Stimulated activated CD8-positive, alpha-beta memory T cell treated with anti-CD3 and anti-CD28 coated beads, Interleukin-12 subunit alpha, Interleukin-12 subunit beta, amount 100 ng/mL, for 1 hour (primary cell): ENCODE measurements at places on chromosomes 7 and 10.

DNA sequence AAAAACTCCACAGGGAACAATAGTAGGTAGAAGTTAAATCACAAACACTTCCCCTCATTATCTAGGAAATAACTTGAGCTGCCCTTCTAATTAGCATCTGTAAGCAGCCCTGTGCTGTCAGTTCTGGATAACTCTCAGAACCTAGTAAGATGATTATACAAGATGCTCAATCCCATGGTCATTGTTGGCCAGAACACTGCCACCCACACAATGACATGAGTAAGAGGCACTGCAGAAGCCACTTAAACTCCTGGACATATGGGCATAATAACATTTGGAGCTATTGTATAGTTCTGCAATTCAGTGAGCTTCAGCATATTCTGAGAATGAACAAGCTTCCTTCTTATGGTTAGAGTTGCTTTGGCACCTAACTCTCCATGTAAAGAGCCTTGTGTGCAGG lies 153.8 kb downstream of the PLPP4 start:
- no peak for DNase-seq

DNA sequence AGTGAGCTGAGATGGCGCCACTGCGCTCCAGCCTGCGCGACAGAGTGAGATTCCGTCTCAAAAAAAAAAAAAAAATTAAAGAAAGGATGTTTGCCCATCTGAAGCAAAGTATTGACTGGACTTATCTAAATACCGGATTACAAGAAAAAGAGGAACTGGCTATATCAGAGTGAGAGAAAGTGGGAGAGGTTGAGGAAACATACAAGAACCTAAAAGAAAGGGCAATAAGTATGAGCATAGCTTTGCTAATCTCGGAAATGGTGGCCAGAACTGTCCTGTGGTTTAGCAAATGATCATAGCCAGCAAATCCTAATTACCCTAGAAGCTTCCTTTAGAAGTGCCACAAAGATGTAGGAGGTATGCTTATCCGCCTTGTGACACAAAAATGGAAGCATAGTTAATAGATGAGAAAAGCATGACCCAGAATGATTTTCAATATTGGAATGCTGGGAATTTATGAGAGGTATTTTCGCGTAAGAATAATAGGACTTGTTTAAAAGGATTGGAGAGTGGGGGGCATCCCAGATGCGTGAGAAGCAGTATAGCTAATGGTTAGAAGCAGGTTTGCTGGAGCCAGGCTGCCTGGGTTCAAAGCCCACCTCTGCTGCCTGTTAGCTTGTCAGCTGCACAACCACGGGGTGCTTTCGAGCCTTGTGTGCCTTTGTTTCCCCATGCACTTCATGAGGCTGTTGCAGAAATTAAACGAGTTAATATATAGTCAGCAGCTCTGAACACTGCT lies 1.2 kb upstream of the GTPBP4 start:
- no peak for DNase-seq

- no peak for DNase-seq
Measured at GRCh38 chr10:17116193-17116592, 13.4 kb downstream of the CUBN start.

- DNase-seq = peak; percentile 2
Measured at GRCh38 chr7:29102558-29103151, 43.7 kb downstream of the CPVL start.

DNA sequence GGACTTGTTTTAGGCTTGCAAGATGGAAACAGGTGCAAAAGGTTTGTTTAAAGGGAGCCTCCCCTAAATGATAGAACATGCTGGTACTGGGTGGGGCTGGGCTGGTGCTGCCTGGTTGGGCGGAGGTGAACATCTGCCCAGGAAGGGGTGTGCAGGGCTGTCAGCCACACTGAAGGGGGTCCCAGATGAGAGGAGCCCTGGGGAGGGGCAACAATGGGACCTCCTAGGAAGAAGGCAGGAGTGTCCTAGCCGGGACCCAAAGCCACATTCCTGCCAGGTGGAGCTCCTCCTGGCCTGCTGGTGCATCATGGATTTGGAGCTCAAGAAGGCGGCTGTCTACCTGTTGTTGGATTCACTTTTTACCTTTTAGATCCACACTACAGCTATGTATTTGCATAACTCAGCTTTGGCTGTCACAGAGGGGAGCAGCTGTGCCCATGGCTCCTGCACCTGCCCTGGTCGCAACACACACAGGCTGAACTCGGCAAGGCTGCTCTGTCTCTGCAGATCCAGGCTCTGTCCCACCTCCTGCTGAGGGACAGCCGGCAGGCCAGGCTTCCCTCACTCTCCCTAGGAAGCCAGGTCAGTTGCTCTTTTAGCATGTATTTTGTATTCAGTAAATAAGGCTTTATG lies 59.9 kb downstream of the ADARB2 start:
- DNase-seq = no peak

GRCh38 chr10:77685432-77685831 lies 47.8 kb upstream of the KCNMA1 start:
- no peak for DNase-seq

- no peak for DNase-seq
Measured at GRCh38 chr10:77857272-77857671, 69.3 kb downstream of the DLG5 start.

GRCh38 chr7:112538726-112539255 lies 58.0 kb downstream of the LSMEM1 start:
- DNase-seq = no peak

DNA sequence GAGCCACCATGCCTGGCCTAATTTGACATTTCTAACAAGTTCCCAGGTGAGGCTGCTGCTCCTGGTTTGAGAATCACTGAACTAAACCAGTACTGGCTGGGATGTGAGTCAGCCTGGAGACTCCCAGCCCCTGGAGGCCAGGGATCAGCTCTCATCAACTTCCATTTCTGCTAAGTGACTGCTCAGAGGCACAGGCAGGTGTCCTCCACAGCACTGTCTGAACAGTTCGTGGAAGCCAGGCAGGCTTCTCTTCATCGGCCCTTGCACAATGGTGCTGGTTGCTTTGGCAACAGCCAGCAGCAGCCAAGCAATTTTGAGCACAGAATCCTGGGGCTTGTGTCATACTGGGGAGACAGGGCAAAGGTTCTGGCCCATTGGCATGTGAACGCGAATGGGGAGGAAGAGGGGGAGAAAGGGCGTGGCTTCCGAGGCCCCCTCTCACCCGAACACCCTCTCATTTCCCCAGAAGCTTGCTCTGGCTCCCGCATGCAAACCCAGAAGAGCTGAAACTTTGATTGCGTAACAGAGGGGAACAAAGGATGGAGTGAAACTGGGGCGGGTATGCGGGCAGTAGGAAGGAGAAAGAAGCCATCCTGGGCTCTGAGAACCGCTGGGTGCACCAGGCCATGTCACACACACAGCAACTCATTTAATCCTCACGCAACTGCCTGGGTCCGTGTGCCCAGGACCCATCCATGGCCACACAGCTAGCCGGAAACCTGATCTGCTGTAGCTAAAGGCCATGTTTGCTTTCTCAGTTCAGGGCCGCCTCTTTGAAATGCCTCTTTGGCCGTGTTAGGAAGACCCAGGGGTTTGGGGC lies 9.0 kb upstream of the POR start:
- no peak for DNase-seq

GRCh38 chr7:495326-495725 lies 24.3 kb downstream of the PDGFA start:
- no peak for DNase-seq

- no peak for DNase-seq
Measured at GRCh38 chr10:73944356-73945100, 33.6 kb downstream of the PLAU start.

- DNase-seq = no peak
Measured at GRCh38 chr7:113010377-113010776, 76.2 kb downstream of the GPR85 start.

GRCh38 chr7:150381096-150381495 lies 2.0 kb downstream of the ZNF775 start:
- no peak for DNase-seq

DNA sequence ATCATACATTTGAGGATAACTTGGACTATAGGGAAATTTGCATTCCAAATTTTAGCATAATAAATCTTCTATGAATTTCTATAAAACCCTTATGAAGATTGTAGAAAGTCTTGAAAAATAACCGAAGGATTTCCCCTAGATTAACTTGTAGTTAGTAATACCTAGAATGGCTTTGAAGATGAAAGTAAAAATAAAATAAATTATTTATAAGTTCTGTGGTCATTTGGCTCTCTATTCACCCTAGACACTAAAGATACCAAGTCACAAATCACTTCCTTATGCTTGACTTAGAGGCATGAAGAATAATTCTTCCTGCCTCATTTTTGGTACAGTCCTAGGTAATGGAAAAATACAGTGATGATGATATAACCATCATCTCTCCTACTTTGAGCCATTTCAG lies 79.3 kb downstream of the CSTF2T start:
- DNase-seq = no peak

DNA sequence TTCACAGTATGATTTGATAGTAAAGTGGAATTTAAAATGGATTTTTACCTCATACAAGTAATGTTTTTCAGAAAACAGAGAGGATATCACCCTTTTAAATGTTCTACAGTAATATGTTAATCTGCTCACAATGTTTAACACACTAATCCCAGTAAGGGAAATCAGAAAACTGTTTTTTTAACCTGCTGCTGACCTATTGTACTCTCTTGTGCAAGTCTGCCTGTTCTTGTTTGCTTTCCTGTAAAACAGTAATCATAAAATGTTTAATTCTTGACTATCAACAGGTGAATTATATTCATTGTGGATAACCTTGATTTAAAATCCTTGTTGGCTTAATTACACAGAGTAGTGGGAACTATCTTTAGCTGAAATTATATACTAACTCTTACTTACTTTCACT lies 126.4 kb downstream of the GNAT3 start:
- no peak for DNase-seq

- no peak for DNase-seq
Measured at GRCh38 chr7:101951757-101952156, 134.3 kb downstream of the CUX1 start.

GRCh38 chr10:131174211-131174565 lies 137.3 kb downstream of the TCERG1L start:
- no peak for DNase-seq

- DNase-seq = no peak
Measured at GRCh38 chr10:124621637-124622036, 122.5 kb downstream of the FAM53B start.

GRCh38 chr7:27614095-27614494 lies 48.6 kb downstream of the HIBADH start:
- no peak for DNase-seq

GRCh38 chr7:2654059-2654458 lies 22.3 kb downstream of the TTYH3 start:
- DNase-seq = no peak

- no peak for DNase-seq
Measured at GRCh38 chr7:30142710-30143109, 7.9 kb downstream of the MTURN start.

DNA sequence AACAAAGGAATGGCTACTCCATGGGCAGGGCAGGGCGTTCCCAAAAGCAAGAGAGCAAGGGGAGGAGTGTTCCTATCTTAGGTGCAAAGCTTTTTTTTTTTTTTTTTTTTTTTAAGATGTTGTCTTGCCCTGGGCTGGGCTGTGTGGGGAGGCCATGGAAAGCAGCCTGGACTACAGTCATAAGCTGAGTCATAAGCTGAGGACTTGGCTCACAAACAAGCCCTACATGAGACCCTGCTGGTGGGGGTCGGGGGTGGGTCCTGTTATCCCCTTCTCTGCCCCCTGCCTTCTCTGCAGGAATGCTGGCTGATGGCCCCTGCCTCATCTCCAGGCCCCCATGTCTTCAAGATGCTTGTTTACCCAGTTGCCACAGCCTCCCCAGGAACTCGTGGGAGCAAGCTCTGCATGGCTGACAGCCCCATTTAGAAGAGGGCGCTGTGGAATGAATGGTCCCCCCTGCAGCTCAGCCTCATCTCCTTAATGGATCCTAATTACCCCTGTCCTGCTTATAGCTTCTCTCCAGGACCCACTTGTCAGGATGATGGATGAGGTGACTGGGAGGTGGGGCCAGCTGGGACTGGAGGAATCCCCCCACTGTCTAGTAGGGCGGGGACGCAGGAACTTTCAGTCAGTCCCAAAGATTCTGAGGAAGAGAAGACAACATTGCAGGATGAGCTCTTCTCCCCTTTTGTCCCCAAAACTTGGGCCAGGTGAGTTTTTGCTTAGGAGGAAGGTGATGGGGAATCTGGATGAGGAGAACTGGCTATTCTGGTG lies 340.8 kb upstream of the PODXL start:
- DNase-seq = no peak

DNA sequence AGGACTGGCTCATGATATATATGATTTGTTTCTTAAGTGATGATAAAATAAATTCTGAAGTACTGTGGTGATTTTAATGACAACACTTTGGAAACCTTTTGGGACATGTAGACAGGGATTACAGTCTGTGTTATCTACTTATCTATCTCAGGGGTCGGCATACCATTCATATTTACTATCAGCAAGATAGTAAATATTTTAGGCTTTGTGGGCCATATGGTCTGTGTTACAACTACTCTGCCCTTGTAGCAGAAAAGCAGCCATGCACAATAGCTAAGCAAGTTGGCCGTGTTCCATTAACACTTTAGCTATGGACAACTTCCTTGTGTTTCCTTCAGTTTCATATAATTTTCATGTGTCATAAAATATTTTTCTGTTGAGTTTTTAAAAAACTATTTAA lies 97.8 kb upstream of the PRPS1L1 start:
- no peak for DNase-seq

DNA sequence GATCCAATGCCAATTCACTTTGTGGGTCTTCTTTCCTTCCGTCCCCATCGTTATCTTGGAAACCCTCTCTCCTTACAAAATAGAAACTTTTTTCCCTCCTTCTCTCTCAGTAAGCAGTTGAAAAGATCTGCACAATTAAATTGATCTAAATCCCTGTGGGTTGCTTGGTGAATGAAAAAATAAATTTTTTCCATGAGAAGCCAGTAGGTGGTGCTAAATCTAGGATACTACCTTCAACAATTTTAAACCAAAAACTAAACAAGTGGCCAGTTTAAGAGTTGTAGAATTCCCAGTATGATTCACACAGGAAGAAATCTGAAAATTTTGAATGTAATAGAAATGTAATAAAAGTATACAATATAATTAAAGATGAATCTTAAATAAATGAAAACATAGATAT lies 990.3 kb upstream of the ZNF722 start:
- DNase-seq = no peak

GRCh38 chr10:77383861-77384553 lies 253.6 kb downstream of the KCNMA1 start:
- DNase-seq = no peak

DNA sequence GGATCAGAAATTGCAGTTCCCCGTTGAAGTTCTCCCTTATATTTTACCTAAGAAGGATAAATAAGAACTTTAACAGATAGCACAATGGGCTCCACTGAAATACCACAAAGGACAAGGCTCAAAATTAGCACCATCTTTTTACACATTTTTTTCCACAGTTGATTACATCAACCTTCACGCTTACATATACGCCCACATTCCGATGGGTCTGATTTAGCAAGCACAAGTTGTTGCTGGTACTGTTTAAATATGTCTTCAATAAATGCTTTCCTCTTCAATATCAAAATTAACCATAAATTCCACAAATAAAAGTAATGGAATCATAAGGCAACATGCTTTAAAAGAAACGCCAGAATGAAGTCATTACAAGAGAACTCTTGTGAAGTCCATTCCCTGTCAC lies 79.5 kb downstream of the NEBL start:
- DNase-seq = no peak
